Tibial artery (tissue), 4 donors: ENCODE measurements at places on chromosomes 13 and 19.

DNA sequence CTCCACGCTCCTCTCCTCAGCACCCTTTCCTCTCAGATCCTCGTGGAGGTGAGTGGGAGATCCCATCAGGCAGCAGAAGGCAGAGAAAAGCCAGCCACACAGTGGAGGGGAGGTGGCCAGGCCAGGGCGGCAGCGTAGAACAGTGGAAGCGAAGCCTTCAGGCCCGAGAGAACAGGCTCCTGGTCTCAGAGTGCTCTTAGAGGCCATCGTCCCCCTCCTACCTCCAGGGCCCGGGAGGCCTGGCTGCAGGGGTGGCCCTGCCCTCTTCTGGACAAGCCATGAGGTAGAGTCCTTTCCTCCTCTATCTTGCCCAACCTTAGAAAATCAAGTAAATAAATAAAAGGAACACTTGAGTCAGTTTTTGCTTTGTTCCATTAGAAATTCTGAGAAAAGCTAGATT, 202.0 kb downstream of the KATNAL1 start:
- no peaks in the 10 kb centered on the region for H3K4me1 ChIP-seq
- H3K27ac ChIP-seq, result no peak overlapping the region
- DNase-seq, result no peak
- H3K4me3 ChIP-seq, result no peak overlapping the region
- H3K27me3 ChIP-seq, result no peaks in the 10 kb centered on the region

DNA sequence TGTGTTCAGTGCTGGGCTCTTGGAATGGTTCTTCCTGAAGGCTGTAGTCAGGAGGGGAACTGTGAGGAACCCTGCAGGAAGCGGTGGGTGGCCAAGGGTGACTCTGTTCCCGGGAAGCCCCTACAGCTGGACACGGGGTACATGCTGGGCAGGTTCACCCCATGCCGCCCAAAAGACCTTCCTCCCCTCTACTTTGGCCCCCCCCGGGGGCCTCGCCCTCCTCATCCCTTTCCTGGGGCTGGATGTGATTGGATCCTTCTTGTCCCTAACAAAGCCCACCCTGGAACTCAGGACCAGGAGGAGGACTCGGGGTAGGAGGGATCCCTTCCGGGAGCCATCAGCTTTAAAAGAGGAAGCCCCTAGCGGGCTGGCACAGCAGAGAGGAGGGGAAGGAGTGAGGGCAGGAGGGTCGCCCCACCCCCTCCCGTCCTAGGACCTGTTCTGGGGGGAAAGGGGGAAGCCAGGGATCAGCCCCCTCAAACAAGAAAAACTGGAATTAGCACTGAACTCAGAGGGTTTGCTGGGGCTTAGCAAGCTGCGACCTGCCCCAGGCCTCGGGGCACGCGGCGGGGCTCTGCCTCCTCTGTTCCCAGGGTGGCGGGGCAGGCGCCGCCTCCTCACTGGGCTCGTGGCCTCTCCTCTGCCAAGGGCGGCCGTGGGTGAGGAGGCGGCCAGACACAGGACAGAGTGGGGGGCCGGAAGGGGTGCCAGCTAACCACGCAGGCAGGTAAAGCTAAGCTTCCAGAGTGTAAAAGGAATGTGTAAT, 4.0 kb downstream of the CEBPA start:
- H3K4me3 ChIP-seq, result no peak overlapping the region
- peaks cover 56% of the 10 kb centered on the region for H3K27me3 ChIP-seq
- no peak overlapping the region for H3K27ac ChIP-seq
- H3K4me1 ChIP-seq, result peaks cover 18% of the 10 kb centered on the region

DNA sequence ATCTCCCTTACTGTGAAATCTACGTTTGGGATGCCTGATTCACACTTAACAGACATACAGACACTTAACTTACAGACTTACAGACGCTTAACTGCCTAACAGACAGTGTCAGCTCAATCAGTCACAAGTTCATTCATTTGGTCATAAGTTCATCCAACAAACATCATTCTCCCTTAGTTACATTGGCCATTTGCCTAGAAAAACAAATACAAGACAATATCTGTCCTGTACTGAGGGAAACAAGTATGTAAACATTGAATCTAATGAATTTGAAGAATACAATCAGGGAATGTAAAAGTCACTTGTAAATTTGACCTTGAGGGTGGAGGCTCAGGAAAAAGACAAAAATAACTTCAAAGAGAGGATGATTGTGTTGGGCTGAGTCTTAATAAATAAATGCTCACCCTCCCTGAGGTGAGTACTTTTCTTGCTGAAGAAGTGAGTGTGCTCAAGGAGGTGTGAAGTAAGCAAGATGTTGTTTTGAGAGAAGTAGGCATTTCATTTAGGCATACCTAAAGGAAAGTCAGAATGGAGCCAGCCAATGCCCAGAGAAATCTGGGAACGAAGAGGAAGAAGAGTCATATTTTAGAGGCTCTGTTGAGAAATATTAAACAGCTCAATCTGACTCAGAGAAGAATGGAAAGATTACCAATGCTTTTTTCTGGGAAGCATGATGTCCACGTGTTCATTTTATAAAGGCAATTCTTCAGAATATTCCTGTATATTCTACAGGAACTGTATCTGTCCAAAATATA, 958.4 kb upstream of the SLC10A2 start:
- no peak for DNase-seq
- no peak overlapping the region for H3K27ac ChIP-seq
- H3K36me3 ChIP-seq, result no peaks in the 10 kb centered on the region

DNA sequence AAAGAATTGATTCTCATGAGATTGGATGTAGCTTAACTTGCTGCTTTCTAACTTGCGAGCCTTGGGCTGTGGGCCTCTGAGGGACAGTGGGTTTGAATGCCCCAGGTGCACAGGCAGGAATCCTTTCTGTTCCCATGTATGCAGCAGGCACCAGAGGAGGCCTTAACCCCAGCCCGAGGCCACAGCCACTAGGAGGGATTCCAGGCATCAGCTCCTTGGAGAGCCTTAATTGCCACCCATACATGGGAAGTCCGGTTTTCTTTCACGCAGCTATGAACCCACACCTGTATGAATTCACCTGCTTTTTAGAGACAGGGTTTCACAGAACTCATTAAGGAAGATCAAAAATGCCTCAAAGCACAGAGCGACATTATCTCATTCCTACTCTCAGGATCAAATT, 117.9 kb downstream of the CRYL1 start:
- H3K4me3 ChIP-seq, result no peak overlapping the region
- peaks cover 15% of the 10 kb centered on the region for H3K36me3 ChIP-seq
- no peak overlapping the region for H3K27ac ChIP-seq
- no peaks in the 10 kb centered on the region for H3K27me3 ChIP-seq

DNA sequence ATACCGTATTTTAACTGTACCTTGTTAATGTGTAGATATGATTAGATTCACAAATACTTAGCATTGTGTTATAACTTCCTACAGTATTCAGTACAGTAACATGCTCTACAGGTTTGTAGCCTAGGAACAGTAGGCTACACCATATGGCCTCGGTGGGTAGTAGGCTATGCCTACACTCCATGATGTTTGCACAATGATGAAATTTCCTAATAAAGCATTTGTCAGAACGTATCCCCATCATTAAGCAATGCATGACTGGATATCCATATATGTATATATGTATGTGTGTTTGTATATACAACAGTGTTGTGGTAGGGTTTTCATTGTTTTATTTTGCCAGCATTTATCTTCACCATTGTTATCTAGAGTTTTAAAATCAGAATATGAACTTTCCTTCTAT, 119.4 kb downstream of the SLC7A1 start:
- no peak for DNase-seq
- no peak overlapping the region for H3K4me3 ChIP-seq
- H3K36me3 ChIP-seq, result no peaks in the 10 kb centered on the region
- H3K27ac ChIP-seq, result no peak overlapping the region

GRCh38 chr13:99966064-99966805, 5.3 kb downstream of the ZIC5 start:
- H3K27me3 ChIP-seq, result peaks cover 13% of the 10 kb centered on the region
- no peaks in the 10 kb centered on the region for H3K4me1 ChIP-seq
- no peak overlapping the region for H3K27ac ChIP-seq
- no peaks in the 10 kb centered on the region for H3K36me3 ChIP-seq
- no peak for DNase-seq

- H3K27ac ChIP-seq, result no peak overlapping the region
- peaks cover 26% of the 10 kb centered on the region for H3K36me3 ChIP-seq
These were observed 6.2 kb downstream of the NDUFA11 start for GRCh38 chr19:5897189-5897969.

DNA sequence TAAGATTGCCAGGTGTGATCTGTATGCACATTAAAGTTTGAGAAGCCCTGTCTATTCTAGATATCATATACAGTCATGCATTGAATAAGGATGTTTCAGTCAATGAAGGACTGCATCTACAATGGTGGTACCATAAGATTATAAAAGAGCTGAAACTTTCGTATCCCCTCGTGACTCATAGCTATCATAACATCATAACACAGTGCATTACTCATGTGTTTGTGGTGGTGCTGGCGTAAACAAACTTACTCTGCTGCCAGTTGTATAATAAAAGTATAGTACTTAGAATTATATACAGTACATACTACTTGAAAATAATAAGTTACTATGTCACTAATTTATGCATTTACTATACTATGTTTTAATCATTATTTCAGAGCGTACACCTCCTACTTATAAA, 489.3 kb downstream of the GPC6 start:
- H3K27me3 ChIP-seq, result no peaks in the 10 kb centered on the region
- H3K27ac ChIP-seq, result no peak overlapping the region
- no peaks in the 10 kb centered on the region for H3K4me1 ChIP-seq
- H3K4me3 ChIP-seq, result no peak overlapping the region
- H3K36me3 ChIP-seq, result no peaks in the 10 kb centered on the region
- no peak for DNase-seq

DNA sequence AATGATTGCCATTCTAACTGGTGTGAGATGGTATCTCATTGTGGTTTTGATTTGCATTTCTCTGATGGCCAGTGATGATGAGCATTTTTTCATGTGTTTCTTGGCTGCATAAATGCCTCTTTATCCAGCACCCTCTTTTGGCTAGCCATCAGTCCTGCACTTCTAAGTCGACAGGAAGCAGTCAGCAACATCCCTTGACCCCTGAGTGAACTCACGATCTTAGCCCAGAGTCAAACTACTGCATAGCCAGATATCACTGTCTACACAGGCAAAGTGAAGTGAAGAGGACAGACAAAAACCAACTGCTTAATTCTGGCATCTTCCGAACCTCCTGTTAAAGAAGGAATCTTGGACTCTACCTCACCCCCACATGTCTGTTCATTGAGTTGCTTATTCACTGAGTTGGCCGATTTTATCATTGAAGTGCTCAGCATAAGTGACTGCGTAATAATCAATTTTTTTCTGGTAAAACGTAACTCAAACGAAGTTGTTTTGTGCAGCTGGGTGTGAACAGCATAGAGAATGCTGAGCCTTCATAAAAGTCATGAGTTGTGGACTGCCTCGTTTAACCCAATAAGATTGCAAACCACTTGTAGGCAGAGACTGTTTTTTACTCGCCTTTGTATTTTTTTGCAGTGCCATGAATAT, 304.2 kb downstream of the COG6 start:
- H3K27ac ChIP-seq, result no peak overlapping the region
- DNase-seq, result no peak
- H3K4me3 ChIP-seq, result no peak overlapping the region

GRCh38 chr19:33283589-33283988, 18.7 kb downstream of the CEBPA start:
- H3K27me3 ChIP-seq, result no peaks in the 10 kb centered on the region
- no peaks in the 10 kb centered on the region for H3K4me1 ChIP-seq
- H3K4me3 ChIP-seq, result no peak overlapping the region
- no peak overlapping the region for H3K27ac ChIP-seq
- H3K36me3 ChIP-seq, result no peaks in the 10 kb centered on the region

DNA sequence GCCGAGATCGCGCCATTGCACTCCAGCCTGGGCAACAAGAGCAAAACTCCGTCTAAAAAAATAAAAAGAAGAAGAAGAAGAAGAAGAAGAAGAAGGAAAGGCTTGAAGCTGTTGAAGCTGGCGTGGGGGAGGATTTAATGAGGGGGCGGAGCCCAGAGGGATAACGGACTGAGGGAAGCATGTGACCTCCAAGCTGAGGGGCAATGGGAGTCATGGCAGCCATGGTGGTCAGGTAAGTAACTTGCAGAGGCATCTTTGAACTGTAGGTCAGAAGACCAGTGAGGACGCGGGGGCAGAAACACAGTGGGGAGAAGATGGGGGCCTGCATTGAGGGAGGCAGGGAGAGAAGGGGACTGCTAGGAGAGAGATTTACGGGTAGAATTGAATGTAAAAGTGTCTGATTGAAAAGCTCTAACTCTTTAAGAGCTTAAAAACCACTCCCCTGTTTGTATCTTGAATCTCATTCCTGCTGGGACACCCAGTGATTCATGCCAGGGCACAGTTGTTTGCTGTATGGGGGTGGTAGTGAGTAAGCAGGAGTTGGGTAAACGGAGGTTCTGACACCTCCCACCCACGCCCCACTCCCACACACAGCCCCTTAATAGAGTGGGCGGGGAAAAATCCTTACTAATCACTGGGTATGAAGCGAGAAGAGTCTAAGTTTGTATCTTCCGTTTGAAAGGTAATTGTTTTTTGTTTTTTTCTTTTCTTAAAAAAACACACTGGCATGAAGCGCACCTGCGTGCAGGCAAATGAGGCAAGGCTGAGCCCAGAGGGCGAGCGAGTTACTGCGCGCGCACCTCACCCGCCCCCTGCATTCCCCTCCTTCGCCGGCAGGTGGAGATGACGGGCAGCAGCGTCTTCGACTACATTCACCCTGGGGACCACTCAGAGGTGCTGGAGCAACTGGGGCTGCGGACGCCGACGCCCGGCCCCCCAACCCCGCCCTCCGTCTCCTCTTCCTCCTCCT, 13.0 kb downstream of the TMEM160 start:
- H3K4me3 ChIP-seq, result peak overlapping the region; percentile 52
- no peaks in the 10 kb centered on the region for H3K27me3 ChIP-seq
- H3K4me1 ChIP-seq, result no peaks in the 10 kb centered on the region

DNA sequence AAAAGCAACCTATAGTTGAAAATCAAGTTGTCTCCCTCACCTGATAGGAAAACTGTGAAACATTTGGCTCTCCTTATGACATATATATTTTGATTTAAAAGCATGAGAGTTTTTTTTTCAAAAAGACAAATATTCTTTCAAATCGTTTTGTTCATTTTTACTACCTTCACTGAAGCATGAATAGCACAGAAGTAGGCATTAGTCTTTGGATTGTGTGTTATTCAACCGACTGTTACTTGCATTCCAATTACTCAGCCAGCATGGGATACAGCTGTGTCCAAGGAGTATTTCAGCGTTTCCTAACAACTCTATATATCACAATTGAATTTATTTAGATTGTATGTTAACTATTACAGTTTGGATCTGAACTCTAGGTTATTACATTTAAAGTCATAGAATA, 135.2 kb downstream of the PCDH9 start:
- no peak overlapping the region for H3K4me3 ChIP-seq
- DNase-seq, result no peak
- no peaks in the 10 kb centered on the region for H3K36me3 ChIP-seq
- H3K4me1 ChIP-seq, result no peaks in the 10 kb centered on the region
- H3K27me3 ChIP-seq, result no peaks in the 10 kb centered on the region

GRCh38 chr13:106560821-106561220, 7.1 kb downstream of the ARGLU1 start:
- H3K36me3 ChIP-seq, result peaks cover 29% of the 10 kb centered on the region
- peaks cover 62% of the 10 kb centered on the region for H3K4me1 ChIP-seq
- no peak overlapping the region for H3K4me3 ChIP-seq
- no peak overlapping the region for H3K27ac ChIP-seq
